ENCODE measurements at places on chromosomes 2 and 18.

- DNase-seq = no peak
Measured at GRCh38 chr18:59540780-59541179, 156.4 kb downstream of the CCBE1 start.

DNA sequence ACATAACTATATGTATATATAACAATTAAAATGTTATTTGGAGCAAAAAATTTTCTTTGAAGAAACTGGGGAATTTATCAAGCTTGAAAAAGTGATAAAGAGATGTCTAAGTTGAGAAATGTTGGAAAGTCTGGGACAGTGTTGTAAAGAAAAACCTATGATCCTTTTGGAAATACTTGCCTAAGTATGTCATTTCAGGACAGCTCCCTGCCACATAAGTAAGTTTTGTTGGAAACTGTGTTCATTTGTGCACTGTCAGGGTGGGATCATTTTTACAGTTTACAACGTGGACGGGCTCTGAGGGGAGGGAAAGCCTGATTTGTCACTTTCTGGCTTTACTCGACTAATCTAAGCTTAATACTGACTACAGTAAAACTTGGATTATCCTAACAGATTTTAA lies 10.4 kb upstream of the COL3A1 start:
- DNase-seq = no peak

DNA sequence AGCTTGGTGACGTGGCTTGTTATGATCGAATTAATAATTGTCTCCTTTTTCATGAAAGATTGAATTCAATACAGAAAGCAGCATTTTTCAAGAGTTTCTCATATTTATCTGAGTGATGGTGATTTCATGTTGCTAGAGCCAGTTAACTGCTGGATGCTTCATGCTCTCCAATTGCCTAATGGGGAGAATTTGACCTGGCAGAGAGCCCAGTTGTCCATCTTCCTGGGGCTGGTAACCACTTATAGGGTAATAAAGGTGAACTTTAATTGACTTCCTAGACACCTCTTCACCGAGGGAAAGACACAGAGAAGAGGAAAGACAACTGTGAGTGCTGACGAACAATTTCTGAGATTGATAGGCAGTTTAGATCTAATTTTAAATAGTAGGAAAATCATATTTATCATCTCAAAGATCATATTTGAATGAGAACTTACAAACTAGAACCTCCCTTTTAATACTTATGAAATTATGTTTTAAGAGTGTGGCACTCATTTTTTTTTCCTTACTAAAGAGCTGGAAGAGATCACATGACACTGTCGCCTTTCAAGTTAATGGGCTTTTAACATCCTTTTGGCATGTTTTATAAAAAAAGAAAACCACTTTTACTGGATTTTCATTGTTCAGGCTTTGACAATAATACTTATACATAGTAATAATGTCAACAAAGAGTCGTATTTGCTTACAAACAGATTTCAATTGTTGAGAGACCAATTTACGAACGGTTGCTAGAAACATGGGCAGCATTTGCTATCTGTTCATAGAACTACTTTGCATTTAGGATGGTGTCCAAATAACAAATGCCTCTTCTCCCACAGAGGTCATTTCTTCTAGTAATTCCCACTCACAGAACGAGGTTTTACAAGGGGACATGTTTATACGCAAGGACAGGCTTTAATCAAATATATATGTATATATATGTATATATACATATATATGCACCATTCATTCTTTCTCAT lies 153.3 kb downstream of the RAPGEF4 start:
- DNase-seq = no peak

- no peak for DNase-seq
Measured at GRCh38 chr2:161041356-161041755, 118.9 kb upstream of the TANK start.

DNA sequence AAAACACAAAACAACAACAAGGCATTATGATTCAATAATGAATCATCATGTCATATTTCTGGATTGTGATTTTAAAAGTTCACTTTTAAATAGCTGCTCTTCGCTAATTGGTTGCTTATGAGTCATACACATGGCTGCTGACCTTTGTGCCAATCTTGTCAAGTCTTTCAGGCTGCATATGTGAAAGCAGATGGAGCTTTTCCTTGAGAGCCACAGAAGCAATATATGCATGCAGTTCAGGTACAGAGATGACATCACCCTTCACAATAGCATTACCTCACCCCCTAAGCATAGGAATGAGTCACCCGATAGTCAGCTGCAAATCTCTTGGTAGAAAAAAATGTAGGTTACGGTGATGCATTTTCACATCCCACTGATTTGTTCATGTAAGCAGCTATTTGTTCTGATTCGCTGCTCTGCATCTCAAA lies 27.2 kb downstream of the EIF2AK3 start:
- DNase-seq = peak; percentile 22

DNA sequence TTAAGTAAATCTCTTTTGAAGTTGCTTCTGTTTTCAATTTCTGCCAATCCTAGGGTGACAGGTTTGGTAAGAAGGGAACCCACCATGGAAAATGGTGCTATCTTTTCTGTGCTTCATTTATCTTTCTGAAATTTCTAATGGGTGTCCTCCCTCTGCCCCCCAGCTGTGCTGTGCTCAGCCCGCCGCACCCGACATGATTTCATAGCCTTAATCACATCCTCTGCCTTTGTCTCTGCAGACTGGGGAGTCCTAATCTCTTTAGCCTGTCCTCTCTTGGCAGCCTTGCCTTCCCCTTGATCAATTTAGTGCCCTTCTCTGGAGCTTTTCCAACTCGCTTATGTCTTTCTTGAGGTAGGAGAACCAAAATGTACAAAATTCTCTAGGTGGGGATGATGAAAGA lies 49.3 kb downstream of the DNMT3A start:
- no peak for DNase-seq

GRCh38 chr2:80113399-80113798 lies 191.2 kb downstream of the LRRTM1 start:
- no peak for DNase-seq

GRCh38 chr2:53077413-53077812 lies 690.2 kb upstream of the CHAC2 start:
- no peak for DNase-seq

GRCh38 chr2:218186355-218186766 lies 19.6 kb upstream of the CXCR1 start:
- peak; percentile 33 for DNase-seq

GRCh38 chr2:118786746-118787145 lies 60.7 kb downstream of the EN1 start:
- no peak for DNase-seq

GRCh38 chr18:47953471-47953931 lies 23.0 kb upstream of the SMAD2 start:
- DNase-seq = no peak

DNA sequence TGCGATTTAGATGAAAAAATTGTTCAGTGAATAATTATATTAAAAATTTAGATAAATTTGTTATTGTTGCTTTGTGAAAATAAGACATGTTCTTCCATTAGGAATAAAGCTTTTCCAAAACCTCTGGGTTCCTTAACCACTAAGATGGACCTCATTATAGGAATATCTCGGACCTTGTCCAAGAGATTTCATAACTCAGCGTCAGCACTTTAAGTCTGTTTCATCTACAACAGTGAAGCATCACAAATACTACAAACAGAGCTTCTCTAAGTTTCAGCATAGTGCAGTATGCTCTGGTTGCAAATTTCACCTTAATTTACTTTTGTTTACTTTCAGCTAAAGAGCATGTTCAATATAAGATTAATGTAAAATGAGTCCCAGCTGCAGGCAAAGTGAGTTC lies 150.3 kb downstream of the UBE2E3 start:
- no peak for DNase-seq
